ENCODE measurements at places on chromosomes 11 and 22.
A peak's percentile ranks its signal among the peaks of the same experiment; 100 is the strongest.

DNA sequence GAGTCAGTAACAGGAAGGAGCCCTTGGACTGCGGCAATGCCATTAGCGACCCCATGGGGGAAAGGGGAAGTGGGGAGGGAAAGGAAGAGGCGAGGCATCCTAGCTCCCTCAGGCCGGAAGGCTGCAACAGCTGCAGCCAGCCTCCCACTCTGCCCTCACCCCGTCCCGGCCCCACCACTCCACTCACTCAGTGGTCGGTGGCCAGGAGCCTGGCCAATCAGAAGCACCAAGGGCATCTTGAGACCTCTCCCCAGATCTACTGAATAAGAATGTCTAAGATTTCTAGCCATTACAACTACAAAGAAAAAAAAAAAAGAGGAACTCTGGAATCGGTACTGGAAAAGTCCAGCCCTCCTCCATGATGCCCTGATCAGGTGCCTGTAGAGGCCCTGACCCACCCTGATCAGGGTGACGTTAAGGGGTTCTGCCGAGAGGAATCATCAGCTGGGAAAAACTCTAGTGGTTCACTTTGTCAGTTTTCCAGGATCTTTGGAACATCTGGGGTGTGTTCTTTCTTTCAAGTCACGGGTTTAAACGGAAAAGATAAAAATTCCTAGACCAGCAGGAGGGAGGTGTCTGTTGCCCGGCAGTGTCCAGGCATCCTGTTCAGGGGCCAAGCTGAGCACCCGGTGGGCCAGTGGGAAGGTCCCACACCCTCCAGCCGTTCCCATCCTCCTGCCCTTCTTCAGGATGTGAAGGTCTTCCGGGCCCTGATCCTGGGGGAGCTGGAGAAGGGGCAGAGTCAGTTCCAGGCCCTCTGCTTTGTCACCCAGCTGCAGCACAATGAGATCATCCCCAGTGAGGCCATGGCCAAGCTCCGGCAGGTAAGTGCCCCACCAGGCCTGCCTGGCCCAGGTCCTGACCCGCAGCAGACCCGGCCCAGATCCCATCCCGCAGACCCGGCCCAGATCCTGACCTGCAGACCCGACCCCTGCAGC lies 14.4 kb downstream of the OAF start:
- no peak for DNase-seq

DNA sequence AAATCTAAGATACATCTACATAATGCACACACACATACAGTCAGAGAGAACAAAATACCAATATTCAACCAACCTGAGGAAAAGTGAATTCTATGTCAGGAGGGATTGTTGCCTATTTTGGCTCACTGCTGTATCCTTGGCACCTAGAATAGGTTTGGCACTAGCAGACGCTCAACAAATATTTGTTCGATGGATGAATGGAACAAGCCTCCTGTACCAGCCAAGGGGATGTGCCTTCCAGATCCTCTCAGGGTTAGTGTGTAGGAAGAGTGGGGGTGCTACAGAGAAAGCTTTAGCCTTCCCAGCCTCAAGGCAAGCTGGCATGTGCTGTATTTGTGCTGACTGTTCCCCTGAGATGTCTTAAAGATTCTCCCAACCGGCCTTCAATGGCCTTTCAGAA lies 23.3 kb upstream of the POU2AF1 start:
- DNase-seq: no peak

GRCh38 chr22:23609983-23610781 lies 21.9 kb downstream of the DRICH1 start:
- DNase-seq: no peak

GRCh38 chr11:73028611-73029010 lies 113.5 kb downstream of the FCHSD2 start:
- peak; percentile 30 for DNase-seq

DNA sequence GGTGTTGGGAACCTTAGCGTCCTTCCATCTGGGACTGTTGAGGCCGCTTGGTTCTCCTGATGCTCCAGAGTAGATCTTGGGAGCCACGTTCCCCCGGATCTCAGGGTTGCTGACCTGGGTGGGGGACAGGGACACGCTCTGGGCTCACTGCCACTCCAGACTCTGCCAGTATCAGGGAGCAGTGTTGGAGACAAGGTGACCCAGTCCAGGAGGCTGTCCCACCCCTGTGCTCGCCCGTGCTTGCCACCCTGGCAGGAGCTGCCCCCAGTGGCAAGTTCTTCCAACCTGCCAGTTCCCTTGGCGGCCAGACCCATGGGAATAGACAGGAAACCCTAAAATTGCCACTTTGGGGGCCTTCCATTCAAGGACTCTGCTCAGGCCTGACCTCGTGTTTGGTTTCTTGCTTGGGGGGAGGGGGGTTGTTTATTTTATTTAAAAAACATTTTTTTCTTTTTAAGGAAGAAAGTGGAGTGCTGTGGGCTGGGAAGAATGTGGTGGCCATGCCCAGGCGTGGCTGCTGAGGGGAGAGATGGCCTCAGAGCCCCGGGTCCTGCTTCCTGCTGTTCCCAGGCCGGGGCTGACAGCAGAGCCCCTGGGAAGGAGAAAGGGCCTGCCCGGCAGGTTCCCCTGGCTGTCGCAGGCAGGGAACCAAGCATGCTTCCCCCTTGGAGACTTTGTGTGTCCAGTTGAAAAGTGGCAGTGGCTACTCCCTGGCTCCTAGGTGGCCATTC lies 7.2 kb downstream of the GRK2 start:
- no peak for DNase-seq

DNA sequence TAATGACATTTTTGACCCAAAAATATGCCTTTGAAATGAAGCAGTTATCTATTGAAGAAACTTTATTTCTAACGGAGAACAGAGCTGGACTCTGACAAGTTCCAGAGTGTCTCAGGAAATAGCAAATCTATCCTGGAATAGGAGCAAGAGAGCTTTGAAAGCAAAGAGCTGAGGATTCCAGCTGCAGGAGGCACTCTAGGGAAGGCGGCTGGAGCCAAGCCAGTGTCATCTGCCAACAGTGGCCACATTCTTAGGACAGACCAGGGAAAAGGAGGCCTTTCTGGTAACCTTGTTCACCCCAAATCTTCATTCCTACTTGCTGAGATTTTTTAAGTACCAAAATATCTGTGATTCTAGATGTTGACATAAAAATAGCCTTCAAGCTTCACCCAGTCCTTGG lies 493.5 kb upstream of the B3GAT1 start:
- DNase-seq: peak; percentile 26

All from tibial nerve (tissue), 4 donors.